ENCODE measurements at places on chromosomes 1 and 21.

GRCh38 chr1:247295274-247295684 is 36.4 kb downstream of the ZNF496 start:
- DNase-seq = no peak

GRCh38 chr1:14600405-14601112 is 2.1 kb downstream of the KAZN start:
- no peak for DNase-seq

GRCh38 chr1:52867087-52867863 is 24.7 kb downstream of the ZYG11A start:
- DNase-seq = no peak

- no peak for DNase-seq
These were observed 35.1 kb downstream of the SLC44A3 start for GRCh38 chr1:94855307-94855700.

GRCh38 chr1:201334325-201335173 is 42.9 kb downstream of the TNNT2 start:
- DNase-seq = no peak

- no peak for DNase-seq
These were observed 235.4 kb downstream of the PBX1 start for GRCh38 chr1:164794356-164794755.

DNA sequence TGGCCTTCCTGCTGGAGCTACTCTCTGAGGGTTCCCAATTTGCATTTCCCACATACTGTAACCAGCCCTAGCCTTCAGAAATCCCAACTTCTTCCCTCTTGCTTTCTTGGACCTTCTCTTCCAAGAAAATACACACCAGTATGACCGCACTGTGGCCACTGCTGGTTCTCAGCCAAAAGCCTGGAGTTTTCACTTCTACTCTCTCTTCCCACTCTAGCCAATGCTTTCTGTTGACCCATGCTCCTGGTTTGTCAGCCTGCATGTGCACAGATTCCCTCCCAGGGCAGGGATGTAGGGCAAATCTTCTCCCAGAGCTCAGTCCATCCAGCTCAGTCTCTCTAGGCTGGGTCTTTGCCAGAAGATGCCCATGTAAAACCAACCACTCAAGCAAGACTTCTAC is 664 bp downstream of the SLAMF1 start:
- no peak for DNase-seq

GRCh38 chr1:36222481-36223380 is 1.5 kb upstream of the THRAP3 start:
- no peak for DNase-seq

GRCh38 chr1:171984850-171985485 is 143.7 kb downstream of the DNM3 start:
- DNase-seq = no peak

DNA sequence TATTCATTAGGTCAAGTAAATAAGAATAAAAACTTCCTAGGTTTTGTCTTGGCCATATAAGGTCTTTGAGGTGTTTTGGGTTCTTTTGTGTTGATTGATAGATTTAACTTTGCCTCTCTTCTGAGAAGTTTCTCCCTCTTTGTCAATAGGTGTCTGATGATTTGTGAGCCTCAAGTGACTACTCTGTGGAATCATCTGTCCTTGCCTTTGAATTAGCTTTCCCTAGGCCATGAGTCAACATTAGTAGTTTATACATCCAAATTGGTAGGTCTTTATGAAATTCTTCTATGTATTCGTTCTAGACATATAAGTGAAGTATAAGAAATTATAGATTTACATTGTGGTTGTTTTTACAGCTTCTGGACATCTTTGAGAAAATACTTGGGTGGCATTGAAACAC is 864.4 kb downstream of the USP25 start:
- no peak for DNase-seq

DNA sequence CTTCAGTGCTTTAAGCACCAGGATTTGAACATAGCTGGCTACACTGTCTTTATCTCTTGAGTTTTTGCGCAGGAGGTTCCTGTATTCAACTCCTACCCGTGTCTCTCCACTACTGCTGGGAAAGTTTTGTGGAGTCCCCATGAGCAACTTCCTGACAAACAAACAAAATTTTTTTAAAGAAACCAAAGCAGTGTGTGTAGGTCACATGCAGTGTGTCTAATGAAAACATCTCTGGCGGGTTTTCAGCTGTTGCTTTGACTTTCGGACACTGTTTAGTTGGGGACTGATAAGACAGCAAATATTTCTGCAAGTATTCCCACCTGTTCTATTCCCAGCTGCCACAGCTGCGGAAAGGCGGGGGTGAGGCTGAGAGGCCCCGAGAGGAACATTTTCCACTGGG is 2.0 kb downstream of the PSEN2 start:
- no peak for DNase-seq

- no peak for DNase-seq
These were observed 10.3 kb upstream of the PLD5 start for GRCh38 chr1:242534753-242535152.

DNA sequence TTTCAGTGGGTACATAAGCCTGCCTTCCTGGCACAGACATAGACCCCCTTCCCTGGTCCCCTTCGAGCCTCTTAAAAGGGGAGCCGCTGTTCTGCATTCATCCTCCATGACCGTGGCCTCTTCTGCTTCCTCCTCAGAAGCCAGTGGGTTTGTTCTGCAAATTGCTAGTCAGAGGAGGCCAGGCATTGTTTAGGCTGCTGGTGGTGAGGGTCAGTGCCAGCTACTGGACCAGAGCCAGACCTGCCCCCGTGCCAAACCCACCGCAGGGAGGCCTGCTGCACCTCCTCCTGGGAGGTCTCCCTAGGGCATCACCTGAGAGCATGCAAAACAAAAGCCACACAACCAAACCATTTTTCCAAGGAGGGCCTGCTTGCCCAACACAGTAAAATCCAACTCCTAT is 178.4 kb downstream of the MIS18A start:
- DNase-seq = no peak

DNA sequence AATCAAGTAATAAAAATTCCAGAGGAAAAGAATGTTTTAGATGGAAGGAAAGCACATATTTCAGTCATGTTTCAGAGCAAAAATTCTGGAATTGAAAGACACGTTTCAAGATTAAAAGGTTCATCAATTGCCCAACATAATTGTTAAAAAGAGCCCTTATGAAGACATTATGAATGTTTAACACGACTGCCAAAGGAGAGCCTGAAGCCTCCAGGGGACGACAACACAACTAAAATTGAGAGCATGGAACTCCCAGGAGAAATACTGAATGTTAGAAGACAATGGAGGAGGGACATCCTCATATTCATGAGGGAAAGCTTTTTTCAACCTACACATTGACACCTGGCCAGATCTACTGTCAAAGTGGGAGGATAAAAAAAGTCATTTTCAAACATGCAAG is 16.0 kb downstream of the OR2T11 start:
- no peak for DNase-seq

GRCh38 chr1:34987018-34987417 is 1.9 kb upstream of the TMEM35B start:
- DNase-seq = no peak

- DNase-seq = no peak
These were observed 242.8 kb downstream of the DISC1 start for GRCh38 chr1:231869364-231869763.

GRCh38 chr1:3899754-3900149 is 320 bp downstream of the C1orf174 start:
- DNase-seq = no peak

DNA sequence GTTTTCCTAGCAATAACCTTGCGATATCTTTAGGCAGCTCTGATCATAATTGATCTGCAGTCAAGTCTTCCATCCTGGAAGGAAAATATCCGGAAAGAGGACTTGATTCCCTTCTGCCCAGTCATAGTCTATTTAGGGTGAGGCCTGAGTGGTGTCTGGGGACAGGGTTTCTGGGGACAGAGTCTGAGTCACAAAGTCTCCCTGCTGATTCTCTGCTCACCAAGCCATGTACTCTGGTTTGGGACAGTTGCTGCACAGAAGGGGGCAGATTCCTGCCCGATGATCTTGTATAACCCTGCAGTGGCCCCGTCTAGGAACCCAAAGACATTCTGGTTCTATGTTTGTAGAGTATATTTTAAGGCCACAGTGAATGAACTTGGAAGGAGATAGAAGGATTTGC is 178.8 kb downstream of the KCNJ6 start:
- no peak for DNase-seq

DNA sequence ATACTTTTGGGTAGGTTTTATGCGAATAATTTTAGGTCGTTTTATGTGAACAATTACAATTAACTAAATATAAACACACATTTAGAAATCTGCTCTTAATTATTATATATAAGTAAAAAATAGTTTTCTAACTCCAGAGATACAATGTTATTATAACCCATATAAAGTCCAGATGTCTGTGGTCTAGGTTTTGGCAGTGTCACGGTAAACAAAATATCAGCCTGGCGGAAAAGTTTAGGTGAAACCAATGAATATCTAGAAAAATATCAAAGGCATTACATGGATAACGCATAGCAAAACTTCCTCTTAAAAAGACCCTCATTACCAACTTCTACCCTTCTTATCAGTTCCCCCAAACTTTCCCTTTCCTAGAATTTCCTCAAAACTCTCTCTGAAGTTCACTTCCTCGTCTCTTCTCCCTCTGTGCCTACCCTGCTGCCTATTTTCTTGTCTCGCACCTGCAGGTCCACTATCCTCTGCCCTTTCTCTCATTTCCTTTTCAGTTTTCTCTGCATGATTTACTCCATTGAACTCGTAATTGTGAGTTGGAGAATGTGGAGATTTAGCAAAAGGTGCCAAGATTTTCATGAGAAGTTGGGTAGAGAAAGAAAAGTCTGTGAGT is 21.8 kb downstream of the VTCN1 start:
- DNase-seq = no peak

DNA sequence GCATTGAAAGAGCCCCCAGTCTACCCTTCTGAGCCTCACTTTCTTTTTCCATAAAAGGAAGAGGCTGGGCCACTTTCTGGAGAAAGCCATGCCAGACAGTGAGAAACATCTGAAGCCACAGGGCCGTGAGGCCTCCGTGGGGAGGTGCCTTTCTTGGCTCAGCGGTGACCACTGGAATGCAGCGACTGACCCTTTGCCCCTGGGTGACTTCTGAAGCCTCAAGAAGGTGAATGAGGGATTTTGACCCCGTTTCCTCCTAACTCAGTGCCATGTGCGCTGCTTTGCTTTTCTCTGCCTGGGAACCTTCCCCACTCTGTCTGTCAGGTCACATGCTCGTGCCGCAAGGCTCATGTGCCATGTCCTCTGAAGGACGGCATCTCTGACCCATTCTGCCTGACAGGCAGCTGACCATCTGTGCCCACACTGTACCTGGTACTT is 44.7 kb upstream of the A3GALT2 start:
- DNase-seq = no peak

- DNase-seq = no peak
These were observed 137.1 kb downstream of the AKT3 start for GRCh38 chr1:243712941-243713340.

- DNase-seq = no peak
These were observed 22.3 kb downstream of the ACP6 start for GRCh38 chr1:147647796-147648633.

GRCh38 chr1:29960876-29961275 is 724.6 kb downstream of the PTPRU start:
- no peak for DNase-seq

GRCh38 chr1:116895073-116895472 is 14.6 kb upstream of the PTGFRN start:
- DNase-seq = no peak

DNA sequence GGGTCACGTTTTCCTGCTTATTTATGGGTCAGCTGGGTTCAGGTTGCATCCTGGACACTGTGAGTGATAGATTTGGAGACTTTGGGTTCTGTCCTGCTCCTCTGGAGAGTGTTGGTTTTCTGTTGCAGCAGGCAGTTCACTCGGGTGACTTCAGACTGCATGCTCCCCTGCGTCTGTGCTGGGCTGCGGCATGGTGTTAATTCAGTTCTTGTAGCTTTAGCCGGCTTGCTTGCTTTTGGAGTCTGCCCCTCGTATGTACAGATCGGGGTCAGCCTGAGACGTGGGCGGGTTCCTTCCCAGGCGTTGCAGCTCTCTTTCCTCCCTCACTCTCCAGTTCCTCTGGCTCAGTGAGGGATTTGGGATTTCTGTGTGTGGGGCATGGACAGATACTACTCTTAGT is 38.0 kb downstream of the PCNT start:
- no peak for DNase-seq

GRCh38 chr1:48215889-48216288 is 6.6 kb upstream of the SLC5A9 start:
- no peak for DNase-seq

- DNase-seq = no peak
These were observed 443.2 kb downstream of the CAMTA1 start for GRCh38 chr1:7228252-7228961.

- no peak for DNase-seq
These were observed 1.8 kb downstream of the CD160 start for GRCh38 chr1:145720878-145721671.

DNA sequence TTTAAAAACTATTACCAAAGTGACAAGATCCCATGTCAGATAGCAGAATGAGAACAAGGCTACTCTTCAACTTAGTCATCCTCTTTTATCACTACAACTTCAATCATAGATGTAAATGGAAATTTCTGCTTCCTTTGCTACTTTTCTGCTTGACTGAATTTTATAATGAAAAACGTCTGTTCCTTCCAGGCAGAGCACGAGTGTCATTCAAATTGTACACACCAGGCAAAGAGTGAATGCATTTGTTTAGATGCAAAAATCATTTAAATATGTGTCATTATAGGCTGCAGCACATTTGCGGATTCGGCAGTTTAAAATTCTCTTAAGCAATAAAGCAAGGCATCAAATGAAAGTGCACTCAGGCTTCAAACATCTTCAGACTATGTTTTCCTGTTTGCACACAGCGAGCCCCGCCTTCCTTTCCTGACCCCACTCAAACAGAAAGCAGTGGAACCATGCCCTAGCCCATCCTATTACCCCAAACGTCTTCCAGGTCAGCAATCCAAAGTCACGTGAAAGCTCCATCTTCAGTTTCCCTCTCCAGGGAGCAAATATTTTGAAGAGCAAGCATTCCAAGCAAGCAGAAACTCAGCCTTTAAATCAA is 99.6 kb downstream of the APP start:
- DNase-seq = no peak

- no peak for DNase-seq
These were observed 421.6 kb upstream of the PBX1 start for GRCh38 chr1:164137273-164137925.

DNA sequence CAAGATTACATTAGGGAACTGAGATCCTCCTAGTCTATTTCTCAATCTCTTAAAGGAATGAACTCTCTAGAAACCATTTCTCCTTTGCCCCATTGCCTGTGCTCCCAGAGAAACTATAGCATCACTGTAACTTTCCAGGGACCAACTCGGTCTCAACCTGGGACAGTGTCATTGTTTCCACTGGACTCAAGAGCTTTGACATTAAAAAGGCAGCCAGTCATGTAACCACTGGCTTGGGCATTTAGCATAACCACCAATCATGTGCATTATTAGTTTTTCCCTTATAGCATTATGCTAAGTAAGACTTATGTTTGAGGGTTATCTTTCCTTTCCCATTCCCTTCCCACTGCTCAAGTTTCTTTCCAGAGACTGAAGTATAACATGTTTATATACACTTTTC is 18.2 kb downstream of the TEX38 start:
- no peak for DNase-seq

GRCh38 chr1:21000245-21000594 is 176.5 kb downstream of the EIF4G3 start:
- DNase-seq = no peak

- DNase-seq = no peak
These were observed 627.4 kb downstream of the LMO4 start for GRCh38 chr1:87956072-87956471.

GRCh38 chr1:9721606-9722377 is 70.3 kb downstream of the PIK3CD start:
- no peak for DNase-seq

Measured in esophagus squamous epithelium (tissue), 5 donors.